CD4-positive, alpha-beta T cell treated with Interleukin-12 subunit alpha and Interleukin-12 subunit beta, for 1 hour (primary cell): ENCODE measurements at places on chromosomes 16 and 17.

DNA sequence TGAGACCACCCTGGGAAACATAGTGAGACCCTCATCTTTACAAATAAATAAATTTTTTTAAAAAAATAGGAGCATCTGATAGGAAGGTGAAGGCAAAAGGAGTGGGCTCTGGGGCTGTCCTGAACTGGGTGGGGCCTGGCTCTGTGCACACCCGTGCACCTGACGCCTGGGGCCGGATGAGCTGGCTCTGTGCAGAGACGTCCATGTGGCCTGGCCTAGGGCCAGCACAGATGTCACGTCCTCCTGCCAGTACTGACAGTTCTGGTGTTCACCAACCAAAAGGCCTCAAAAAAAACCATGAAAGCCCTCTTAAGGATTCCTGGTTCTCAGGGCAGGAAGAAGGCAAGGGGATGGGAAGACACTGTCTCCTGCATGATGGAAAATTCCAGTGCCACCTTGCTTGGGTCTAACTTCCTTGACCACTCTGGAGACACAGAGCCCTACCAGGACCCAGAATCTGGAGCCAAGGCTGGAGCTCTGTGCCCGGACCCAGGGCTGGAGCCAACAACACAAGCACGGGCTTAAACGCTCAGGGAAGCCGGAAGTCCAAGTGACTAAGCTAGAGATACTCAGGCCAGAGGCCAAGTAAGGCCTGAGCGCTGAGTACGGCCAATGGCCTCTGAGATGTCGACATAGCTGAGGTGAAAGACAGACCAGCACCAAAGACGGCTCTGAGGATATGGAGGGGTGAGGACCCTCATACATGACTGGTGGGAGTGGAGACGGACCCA, 32.9 kb downstream of the COPRS start:
- DNase-seq = no peak

GRCh38 chr17:82703935-82704865, 5.7 kb upstream of the RAB40B start:
- no peak for DNase-seq

DNA sequence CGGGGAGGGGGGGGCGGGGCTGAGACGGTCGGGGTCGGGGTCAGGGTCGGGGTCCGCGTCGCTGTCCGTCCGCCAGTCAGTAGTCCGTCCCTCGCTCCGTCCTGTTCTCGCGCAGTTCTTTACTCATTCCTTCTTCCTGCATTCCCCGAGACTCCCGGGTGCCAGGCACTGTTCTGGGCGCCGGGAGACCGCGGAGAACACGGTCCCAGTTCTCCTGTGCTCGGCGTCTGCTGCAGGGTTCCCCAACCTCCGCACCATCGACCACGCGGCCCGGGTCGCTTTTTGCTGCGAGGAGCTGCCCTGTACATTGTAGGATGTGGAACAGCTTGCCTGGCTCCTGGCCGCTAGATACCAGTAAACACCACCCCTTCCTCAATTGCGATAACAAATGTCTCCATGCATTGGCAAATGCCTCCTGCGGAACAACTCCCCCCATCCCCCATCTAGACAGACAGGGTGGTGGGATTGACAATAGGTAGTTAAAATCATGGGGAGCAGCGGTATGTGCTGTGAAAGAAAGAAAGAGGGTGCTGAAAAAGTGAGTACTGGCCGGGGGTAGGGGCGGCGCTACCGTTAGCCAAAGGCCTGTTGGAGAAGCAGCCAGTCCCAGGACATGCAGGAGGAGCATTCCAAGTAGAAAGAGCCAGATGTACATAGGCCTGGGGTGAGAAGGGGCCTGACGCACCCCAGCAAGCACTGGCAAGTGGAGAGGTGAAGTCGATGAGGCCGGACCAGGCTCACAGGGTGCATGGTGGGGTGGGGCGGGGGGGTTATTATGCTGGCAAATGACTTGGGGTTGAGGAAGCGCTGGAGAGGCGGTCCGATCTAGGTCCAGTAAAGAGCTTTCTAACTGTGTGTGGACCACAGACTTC, 631 bp downstream of the TRAF7 start:
- DNase-seq = no peak

DNA sequence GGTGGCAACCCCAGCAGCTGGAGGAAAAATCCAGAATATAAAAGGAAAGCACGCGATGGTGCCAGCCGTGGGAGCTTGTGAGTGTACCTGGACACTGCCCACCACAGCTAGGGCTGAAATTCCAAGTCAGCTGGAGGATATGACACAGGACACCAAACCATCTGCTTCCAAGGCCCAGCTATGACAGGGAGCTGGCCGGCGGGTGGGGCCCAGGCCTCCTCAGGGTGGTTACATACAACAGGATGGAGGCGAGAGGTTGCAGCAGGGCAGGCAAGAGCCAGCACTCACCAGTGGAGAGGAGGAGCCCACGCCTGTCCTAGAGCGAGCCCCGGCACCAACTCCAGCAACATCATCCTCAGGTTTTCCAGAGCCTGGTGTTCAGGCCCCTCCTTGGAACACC, 163.2 kb upstream of the RPL38 start:
- DNase-seq = no peak

DNA sequence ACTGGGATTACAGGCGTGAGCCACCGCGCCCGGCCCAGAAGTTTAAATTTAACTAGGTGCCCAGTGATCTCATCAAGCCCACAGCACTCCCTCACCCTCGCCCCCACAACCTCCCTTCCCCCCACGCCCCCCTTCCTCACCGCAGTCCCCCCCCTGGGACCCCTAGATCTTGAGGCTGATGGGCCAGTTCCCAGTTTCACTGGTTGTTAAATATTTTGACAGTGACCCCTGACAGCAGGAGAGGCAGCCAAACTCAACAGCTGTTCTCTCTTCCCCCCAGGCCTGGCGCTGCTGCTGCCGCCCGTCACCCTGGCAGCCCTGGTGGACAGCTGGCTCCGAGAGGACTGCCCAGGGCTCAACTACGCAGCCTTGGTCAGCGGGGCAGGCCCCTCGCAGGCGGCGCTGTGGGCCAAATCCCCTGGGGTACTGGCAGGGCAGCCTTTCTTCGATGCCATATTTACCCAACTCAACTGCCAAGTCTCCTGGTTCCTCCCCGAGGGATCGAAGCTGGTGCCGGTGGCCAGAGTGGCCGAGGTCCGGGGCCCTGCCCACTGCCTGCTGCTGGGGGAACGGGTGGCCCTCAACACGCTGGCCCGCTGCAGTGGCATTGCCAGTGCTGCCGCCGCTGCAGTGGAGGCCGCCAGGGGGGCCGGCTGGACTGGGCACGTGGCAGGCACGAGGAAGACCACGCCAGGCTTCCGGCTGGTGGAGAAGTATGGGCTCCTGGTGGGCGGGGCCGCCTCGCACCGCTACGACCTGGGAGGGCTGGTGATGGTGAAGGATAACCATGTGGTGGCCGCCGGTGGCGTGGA, 15.6 kb downstream of the QPRT start:
- DNase-seq = no peak

DNA sequence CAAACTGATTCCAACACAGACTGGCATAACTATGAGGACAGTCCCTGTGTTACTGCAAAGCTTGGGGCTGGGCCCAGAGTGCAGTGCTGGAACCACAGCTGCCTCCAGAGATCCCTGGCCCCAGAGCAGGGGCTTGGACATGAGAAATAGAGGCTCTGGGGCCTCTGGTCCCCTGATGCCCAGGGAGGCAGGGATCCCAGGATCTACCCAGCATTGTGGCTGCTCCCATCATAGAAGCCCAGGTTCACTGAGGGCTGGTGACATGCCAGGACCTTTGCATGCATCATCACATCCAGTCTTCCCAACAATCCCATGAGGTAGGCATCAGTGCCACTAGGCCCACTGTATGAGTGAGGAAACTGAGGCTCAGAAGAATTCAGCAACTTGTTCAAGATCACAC, 95.8 kb downstream of the TMEM132E start:
- DNase-seq = no peak

DNA sequence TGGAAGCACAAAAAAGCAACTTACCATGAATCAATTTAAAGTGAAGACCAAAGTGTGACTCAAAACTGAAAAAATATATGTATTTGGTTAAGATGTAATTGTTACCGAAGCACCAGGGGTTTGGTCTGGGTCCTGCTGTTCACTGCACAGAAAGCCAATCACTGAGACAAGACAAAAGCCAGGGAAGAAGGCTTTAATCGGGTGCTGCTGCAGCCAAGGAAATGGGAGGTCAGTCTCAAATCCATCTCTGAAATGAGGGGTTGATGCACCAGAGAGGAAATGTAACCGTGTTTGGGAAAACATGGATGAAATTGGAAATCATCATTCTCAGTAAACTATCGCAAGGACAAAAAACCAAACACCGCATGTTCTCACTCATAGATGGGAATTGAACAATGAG, 73.6 kb upstream of the HSBP1 start:
- no peak for DNase-seq
